ENCODE measurements at places on chromosomes 7 and 10. TPM values are rescaled to one million over a fixed set of nuclear protein-coding genes. Genes with fewer than 3 reads are reported as not detected.

DNA sequence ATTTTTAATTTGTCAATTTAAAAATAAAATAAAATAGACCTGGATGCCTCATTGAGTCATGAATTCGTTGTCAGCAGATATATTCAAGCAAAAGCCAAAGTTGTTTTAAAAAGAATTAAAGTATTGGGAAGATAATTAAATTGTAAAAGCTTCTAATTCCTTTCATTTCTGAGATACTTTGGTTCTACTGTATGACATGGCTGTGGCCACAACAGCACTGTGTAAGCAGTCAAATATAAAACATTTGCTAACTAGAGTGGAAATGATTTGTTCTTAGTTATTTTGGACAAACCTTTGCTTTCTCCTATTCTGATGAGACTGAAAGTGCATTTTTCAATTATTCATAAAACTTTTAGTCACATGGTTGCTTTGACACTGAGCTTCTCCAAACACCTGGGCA, 143.6 kb upstream of the FAM13C start:
- ATAC-seq, result no peak

- ATAC-seq, result no peak
These were observed 473.1 kb downstream of the NXPH1 start for GRCh38 chr7:8906396-8907075.

CTNNA3 gene
- not detected for total RNA-seq

GRCh38 chr10:5971315-5971832, 6.0 kb downstream of the IL15RA start:
- ATAC-seq, result peak; percentile 85

DNA sequence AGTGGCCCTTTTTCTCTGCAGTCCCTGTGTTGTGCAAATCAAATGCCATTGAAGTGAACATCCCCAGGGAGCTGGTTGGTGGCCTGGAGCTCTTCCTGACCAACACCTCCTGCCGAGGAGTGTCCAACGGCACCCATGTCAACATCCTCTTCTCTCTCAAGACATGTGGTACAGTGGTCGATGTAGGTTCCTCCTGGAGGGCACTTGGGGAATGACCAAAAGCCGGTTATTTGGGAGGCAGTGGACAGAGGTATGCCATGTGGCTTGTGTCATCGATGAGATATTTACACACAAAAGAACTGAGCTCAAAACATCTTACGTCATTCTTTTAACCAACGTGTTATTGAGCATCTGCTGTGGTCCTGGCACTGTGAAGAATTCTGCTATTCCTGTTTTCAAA, 19.7 kb downstream of the OIT3 start:
- no peak for ATAC-seq

WDR86 gene
- 0.48 TPM for total RNA-seq

DNA sequence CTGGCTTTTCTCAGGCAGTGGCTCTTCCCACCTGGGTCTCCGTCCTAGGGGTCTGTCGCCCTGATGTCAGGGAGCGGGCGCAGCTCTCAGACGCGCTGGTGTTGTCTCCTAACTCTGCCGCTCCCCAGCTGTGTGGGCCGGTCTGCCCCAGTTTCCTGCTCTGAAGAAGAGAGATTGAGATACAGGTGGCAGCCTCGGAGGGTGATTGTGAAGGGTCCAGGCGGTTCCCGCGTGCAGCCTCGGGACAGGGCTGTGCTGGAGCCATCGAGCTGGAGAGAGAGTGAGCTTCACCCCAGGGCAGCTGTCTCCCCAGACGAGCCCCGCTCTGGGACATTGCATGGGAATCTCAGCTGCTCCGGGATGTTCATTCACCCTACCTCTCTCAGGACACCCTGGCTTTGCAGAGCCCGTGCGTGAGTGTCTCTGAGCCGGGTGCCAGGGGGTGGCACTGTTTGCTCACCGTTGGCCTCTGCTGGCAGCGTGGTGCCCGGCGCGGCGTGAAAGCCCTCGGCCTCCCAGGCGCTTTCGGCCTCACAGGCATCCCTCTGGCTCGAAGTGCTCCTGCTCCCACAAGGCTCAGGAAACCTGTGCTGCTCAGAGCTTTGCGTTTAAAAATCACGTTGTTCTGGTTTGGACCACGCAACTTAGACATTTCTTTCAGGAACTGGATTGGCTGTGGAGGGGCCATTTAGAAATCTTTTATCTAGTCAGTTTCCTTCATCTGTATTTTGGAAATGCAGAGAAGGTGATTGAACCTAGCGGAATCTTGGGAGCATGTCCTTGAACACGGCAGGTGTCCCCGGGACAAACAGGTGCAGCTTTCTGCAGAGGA, 33.8 kb upstream of the ZFAND2A start:
- peak; percentile 83 for ATAC-seq

DNA sequence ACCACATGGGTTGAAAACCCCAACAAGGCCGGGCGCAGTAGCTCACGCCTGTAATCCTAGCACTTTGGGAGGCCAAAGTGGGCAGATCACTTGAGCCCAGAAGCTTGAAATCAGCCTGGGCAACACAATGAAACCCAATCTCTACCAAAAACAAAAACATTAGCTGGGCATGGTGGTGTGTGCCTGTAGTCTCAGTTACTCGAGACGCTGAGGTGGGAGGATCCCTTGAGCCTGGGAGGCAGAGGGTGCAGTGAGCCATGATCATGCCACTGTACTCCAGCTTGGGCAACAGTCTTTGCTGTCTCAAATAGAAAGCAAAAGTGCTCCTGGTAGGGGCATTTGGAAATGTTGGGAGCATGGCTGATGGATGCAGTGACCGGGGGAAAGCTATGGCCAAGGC, 209.6 kb upstream of the PLXNA4 start:
- ATAC-seq, result no peak

OPN4 gene
- not detected for total RNA-seq

SLC13A1 gene
- total RNA-seq, result not detected

GRCh38 chr10:19200211-19200610, 151.6 kb downstream of the MALRD1 start:
- no peak for ATAC-seq

- ATAC-seq, result no peak
These were observed 3.5 kb upstream of the SLC35B4 start for GRCh38 chr7:134320201-134320600.

DNA sequence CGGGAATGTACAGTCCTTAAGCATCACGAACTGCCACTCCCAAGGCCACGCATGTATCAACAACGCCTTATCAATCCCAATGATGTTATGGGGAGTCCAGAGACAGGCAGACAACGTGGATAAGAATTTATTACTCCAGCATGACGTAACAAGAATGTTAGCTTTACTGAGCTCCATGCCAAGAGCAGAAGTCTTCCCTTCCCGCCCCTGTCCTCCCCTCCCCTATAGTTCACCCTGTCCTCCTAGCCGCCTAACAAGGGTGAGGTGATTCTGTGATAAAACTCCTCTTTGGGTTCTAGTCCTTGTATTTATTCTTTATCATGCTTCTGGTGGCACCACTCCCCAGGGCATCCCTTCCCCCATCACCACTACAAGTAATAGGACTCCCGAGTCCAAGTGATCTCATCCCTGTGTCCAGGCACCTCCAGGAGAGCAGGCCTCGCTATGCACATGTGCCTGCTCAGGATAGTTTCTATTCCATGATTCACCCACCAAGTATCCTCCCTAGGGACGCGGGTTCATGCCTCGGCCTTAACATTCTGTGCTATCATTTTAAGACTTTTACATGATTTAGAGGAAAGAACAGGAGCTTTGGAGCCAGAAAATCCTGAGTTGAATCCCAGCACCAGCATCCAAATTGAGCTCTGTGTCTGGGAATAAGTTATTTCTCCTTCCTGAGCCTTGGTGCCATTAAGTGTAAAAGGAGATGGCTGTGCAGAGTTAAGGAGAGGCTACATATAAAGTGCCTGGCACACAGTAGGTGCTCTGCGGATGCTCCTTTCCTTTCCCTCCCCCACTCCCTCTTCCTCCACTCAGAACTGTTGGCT, 15.4 kb downstream of the GSDME start:
- no peak for ATAC-seq

SERPINE1 gene
- 5.3 TPM for total RNA-seq

ANKRD1 gene
- 0.24 TPM for total RNA-seq

ETV1 gene
- total RNA-seq, result 3.3 TPM

- ATAC-seq, result peak; percentile 98
These were observed 63.0 kb downstream of the ABRAXAS2 start for GRCh38 chr10:124864421-124865193.

GRCh38 chr7:132065193-132065988, 509.0 kb upstream of the PODXL start:
- ATAC-seq, result peak; percentile 57

DNA sequence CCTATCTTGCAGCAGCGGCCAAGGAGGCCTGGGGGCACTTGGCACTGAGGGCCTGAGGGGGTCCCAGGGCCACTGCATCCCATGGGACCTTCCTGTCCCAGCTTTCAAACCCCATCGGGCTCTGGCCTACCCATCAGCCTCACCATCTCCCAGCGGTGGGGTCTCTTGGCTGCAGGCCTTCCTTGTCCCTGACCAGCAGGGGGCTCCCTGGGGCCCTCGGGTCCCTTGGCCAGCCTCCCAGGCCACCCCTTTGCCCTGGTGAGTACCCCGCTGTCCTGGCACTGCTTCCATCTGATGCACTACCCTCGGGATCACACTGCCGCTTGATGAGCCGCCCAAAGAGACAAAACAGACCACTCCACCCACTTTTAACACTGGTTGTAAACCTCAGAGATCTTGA, 43.5 kb downstream of the YKT6 start:
- no peak for ATAC-seq

DNA sequence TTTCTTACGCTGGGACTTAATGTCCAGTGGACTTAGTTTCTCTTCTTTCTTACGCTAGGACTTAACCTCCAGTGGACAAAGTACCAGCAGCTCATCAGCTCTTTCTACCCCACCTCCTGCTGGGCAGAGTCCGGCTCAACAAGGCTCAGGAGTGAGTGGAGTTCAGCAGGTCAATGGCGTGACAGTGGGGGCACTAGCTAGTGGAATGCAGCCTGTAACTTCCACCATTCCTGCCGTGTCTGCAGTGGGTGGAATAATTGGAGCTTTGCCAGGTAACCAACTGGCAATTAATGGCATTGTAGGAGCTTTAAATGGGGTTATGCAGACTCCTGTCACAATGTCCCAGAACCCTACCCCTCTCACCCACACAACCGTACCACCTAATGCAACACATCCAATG, 199.7 kb downstream of the MLLT10 start:
- no peak for ATAC-seq

- no peak for ATAC-seq
These were observed 312.6 kb downstream of the WDR37 start for GRCh38 chr10:1368842-1369171.

GRCh38 chr7:52726986-52727385, 308.4 kb upstream of the POM121L12 start:
- no peak for ATAC-seq

NRG3 gene
- not detected for total RNA-seq

DNA sequence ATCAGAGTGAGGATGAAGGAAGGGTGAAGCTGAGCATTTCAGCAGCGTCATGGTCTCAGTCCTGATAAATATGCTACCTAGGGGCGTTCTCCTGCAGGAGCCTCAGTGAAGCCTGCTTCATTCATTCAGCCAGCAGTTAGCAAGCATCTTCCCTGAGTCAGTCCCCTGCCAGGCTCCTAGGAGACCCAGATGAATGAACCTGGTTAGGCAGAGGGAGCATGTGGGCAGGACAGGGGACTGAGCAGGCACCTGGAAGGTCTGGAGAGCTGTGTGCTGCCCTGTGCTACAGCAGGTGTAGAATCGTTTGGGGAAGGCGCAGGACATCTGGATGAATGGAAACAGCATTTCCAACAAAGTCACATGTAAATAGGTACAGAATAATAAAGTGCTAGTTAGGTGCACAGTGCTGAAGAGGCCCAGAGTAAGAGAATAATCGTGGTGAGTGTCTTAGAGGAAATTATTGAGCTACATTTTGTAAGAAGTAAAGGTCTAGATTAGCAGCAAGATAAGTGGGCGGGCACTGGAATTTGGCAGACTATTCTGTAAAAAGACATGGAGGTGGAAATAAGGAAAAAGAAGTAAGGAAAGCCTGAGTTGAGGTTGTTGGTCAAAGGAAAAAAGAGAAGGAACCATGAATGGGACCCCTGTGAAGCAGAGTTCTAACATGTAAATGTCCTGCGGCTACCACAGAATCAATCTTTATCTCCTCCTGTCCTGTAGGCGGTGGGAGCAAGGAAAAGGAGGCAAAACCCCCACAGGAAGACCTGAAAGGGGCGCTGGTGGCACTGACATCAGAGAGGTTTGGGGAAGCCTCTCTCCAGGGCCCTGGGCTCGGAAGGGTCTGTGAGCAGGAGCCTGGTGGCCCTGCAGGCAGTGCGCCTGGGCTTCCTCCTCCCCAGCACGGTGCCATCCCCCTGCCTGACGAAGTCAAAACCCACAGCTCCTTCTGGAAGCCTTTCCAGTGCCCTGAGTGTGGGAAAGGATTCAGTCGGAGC, 12.0 kb downstream of the ZSCAN25 start:
- no peak for ATAC-seq

SPDYE5 gene
- not detected for total RNA-seq

DNA sequence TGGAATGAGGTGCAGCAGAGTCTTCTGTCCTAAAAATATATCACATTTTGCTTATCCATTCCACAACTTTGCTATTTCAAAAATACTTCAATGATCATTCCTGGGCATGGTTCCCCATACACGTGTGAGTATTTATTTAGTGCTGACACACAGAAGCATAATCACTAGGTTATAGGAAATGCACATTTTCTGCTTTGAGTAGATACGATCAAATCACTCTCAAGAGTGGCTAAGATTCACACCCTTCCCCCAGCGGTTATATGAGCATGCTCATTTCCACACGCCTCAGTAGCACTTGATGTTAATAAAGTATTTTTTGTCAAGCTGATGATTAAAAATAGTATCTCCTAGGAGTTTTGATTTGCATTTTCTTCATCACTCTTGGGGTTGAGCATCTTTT, 93.5 kb upstream of the LRRC4 start:
- ATAC-seq, result no peak

HOXA2 gene
- total RNA-seq, result 1.1 TPM

DTX2 gene
- 56.2 TPM for total RNA-seq

GRCh38 chr7:44175730-44176129, 13.5 kb downstream of the GCK start:
- ATAC-seq, result no peak

Measured in esophagus mucosa (tissue), 1 donor.